ENCODE measurements at places on chromosomes 4 and X. TPM values are rescaled to one million over a fixed set of nuclear protein-coding genes. Genes with fewer than 3 reads are reported as not detected.

DNA sequence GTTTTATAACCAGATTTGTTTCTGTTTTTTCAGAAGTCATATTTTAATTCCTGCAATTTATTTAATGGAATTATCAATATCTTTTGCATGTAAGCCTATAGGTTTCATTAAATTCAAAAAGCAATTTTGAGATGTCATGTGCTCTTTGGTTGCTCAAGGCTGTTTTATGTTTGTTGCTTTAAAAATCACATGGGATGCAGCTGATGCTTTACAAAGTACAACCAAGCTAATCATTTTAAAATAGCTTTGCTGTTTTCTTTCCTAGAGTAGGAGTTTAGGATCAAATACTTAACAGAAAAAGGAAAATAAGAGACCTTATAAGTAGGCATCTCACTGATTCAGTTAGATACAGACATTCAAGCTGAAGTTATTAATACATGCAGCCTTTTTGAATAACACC is 11.3 kb downstream of the CPEB2 start:
- no peaks in the 10 kb centered on the region for H3K36me3 ChIP-seq
- no peaks in the 10 kb centered on the region for H3K4me1 ChIP-seq
- no peak overlapping the region for H3K27ac ChIP-seq
- no peaks in the 10 kb centered on the region for H3K27me3 ChIP-seq
- DNase-seq, result no peak

DNA sequence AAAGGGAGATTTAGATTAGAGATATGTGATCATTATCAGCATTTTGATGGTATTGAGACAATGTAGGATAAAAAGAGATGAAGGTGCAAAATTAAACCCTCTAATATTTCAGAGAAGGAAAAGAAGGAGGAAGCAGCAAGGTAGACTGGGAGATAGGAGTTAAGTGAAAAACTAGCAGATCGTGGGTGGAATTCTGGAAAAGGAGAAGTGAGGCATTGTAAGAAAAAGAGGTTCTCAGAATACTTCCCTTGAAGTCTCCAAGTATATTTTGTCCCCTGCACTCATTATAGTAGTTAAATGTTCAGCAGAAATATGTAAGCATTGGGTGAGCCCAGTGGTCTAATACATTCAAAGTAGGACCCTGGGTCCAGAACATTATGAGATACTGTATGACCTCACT is 30.3 kb downstream of the COPS4 start:
- no peaks in the 10 kb centered on the region for H3K27me3 ChIP-seq
- peaks cover 34% of the 10 kb centered on the region for H3K36me3 ChIP-seq
- H3K4me1 ChIP-seq, result no peaks in the 10 kb centered on the region
- DNase-seq, result no peak

DNA sequence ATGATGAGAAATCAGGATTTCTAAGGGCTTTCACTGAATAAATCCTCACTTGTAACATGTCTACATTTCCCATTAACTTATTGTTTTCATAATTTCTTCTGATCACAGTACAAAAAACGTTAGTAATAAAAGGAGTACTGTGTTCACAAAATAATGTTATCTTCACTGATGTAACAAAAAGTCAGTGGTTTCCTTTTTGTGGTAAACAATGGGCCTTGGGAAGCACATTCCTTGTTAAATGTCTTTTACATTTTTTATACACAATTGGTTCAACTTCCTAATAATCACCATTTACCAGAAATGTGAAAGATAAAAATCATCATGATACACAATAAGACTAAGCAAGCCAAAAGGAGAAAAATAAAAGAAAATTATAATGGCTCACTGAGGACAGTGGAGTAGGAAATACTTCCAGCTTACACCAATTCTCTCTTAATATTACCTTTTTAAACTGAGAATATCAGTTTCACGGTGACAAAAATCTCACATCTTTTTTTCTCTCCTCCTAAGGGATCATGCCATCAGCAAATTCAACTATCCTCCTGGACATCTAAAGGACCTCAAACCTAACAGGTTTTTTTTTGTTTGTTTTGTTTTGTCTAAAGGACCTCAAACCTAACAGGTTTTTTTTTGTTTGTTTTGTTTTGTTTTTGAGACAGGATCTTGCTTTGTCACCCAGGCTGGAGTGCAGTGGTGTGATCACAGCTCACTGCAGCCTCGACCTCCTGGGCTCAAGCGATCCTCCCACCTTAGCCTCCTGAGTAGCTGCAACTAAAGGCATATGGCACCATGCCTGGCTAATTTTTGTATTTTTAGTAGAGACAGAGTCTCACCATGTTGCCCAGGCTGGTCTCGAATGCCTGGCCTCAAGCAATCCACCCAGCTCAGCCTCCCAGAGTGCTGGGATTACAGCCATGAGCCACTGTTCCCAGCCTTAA is 57.3 kb downstream of the FRYL start:
- H3K4me1 ChIP-seq, result peaks cover 67% of the 10 kb centered on the region
- peaks cover 5% of the 10 kb centered on the region for H3K36me3 ChIP-seq
- peak overlapping the region; percentile 0 for H3K27ac ChIP-seq
- no peak for DNase-seq
- H3K27me3 ChIP-seq, result no peaks in the 10 kb centered on the region
- no peak overlapping the region for H3K4me3 ChIP-seq

DNA sequence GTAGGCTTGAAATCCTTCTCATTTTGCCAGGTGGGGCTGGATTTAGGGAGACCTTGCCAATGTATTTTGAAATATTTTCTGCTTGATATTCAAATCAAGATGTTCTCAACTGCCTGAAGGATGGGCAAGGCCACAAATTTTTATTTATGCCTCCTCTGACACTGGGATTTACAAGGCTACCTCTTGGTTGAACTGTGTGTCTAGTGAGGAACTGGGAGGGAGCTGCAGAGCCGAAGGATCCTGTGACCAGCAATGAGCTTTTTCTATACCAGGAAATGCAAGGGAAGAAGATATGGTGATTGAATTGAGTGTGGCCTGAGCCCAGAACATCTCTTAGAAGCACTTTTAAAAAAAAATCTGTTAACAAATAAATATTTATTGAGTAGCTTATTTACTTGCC is 14.9 kb downstream of the VSIG1 start:
- H3K4me3 ChIP-seq, result no peak overlapping the region
- no peak for DNase-seq
- peaks cover 29% of the 10 kb centered on the region for H3K27me3 ChIP-seq

DNA sequence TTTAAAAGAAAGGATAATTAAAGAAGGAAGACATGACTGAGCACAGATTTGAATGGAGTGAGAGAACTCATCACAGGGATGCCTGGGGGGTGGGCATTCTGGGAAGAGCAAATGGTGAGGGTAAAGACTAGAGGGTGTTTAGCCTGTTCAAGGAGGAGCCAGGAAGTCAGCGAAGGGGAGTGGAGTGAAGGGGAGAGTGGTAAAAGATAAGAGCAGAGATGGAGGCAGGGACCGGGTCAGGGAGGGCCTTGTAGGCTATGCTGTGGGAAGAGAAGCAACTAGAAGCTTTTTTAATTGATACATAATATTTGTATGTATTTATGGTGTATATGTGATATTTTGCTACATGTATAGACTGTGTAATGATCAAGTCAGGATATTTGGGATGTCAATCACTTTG is 2.2 kb upstream of the VGLL1 start:
- H3K27me3 ChIP-seq, result no peaks in the 10 kb centered on the region
- H3K27ac ChIP-seq, result no peak overlapping the region
- no peaks in the 10 kb centered on the region for H3K36me3 ChIP-seq

DNA sequence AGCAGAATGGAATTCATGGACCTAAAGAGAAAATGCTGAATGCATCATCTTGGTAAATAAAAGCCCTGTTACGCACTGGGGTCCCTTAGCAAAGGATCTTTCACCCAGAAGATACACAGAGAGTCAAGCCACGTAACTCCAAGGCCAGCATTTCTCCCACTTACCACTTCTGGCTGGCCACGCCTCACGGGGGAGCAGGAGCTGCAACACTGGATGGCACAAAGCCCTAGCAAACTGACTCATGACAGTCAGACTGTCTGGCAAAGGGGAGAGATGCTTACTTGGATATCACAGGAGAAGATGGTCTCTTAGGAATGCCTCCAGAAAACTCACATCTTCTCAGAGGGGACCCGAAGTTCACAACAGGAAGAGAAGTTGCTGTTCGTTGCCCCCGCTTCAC is 51.4 kb upstream of the BCLAF3 start:
- no peaks in the 10 kb centered on the region for H3K36me3 ChIP-seq
- no peak overlapping the region for H3K27ac ChIP-seq
- DNase-seq, result no peak
- no peak overlapping the region for H3K4me3 ChIP-seq

GRCh38 chrX:49256268-49256995 is 8.1 kb downstream of the FOXP3 start:
- no peaks in the 10 kb centered on the region for H3K36me3 ChIP-seq
- no peak overlapping the region for H3K4me3 ChIP-seq
- no peak overlapping the region for H3K27ac ChIP-seq
- H3K4me1 ChIP-seq, result no peaks in the 10 kb centered on the region
- no peak for DNase-seq

GRCh38 chr4:113358784-113359183 is 309.3 kb downstream of the ANK2 start:
- no peak overlapping the region for H3K4me3 ChIP-seq
- H3K4me1 ChIP-seq, result peaks cover 25% of the 10 kb centered on the region
- no peak for DNase-seq
- H3K36me3 ChIP-seq, result peaks cover 13% of the 10 kb centered on the region
- H3K27me3 ChIP-seq, result peaks cover 36% of the 10 kb centered on the region

DNA sequence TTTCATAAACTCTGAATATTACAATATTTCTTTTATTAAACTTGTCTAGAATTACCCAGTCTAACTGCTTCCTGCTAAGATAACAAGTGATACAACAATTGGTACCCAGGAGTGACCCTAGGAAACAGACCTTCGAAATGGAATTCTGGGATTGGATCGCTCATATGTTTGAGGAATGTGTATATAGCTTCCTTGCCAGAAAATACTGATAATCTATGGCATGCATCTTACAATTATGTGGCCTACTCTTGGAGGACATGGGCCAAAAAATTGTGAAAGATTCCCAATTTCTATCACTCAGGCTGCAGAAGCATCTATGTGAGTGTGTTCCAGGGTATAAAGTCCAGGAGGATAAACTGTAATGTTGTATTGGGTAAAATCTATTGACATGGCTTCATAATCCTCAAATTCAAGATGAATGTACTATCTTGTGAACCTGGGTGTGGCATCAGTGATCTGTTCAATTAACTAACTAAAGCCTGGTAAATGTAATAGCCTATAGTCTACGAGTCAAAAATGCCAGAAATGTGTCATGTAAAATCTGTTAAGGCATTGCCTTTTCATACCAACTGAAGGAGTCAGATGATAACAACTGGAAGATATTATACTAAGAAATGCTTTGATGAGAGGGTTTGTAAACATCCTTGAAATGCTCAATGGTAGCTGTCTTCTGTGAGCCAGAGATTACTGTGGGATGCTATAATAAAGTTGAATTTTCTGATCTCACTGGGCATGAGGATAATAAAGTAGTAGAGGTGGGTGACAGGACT is 1499.3 kb downstream of the PCDH7 start:
- H3K4me3 ChIP-seq, result no peak overlapping the region
- DNase-seq, result no peak
- H3K36me3 ChIP-seq, result no peaks in the 10 kb centered on the region
- H3K27ac ChIP-seq, result no peak overlapping the region
- no peaks in the 10 kb centered on the region for H3K27me3 ChIP-seq
- no peaks in the 10 kb centered on the region for H3K4me1 ChIP-seq

GRCh38 chrX:55451626-55451989 is 319 bp upstream of the MAGEH1 start:
- peak overlapping the region; percentile 94 for H3K4me3 ChIP-seq
- H3K36me3 ChIP-seq, result no peaks in the 10 kb centered on the region
- H3K4me1 ChIP-seq, result peaks cover 8% of the 10 kb centered on the region
- H3K27me3 ChIP-seq, result no peaks in the 10 kb centered on the region

- H3K36me3 ChIP-seq, result peaks cover 15% of the 10 kb centered on the region
- no peak overlapping the region for H3K4me3 ChIP-seq
- H3K27me3 ChIP-seq, result peaks cover 30% of the 10 kb centered on the region
- H3K27ac ChIP-seq, result no peak overlapping the region
- no peak for DNase-seq
These were observed 1.1 kb downstream of the SLIT2 start for GRCh38 chr4:20252656-20253282.

DNA sequence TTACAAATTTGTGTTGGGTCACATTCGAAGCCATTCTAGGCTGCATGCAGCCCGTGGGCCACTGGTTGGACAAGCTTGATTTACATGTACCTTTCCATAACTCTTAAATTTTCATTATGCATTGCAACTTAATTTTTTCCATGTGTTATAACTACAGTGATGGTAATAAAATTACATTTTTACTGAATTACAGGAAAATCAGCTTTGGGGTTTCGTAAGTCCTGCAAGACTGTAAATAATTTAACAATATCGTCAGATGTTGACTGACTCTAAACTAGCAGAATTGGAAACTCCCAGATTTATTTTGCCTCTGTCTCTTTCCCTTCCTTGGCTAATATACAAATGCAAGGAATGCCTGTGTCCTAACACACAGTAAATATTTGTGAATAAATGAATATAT is 88.0 kb upstream of the RAPGEF2 start:
- no peak for DNase-seq
- H3K27ac ChIP-seq, result no peak overlapping the region
- no peak overlapping the region for H3K4me3 ChIP-seq
- no peaks in the 10 kb centered on the region for H3K4me1 ChIP-seq
- no peaks in the 10 kb centered on the region for H3K36me3 ChIP-seq

DNA sequence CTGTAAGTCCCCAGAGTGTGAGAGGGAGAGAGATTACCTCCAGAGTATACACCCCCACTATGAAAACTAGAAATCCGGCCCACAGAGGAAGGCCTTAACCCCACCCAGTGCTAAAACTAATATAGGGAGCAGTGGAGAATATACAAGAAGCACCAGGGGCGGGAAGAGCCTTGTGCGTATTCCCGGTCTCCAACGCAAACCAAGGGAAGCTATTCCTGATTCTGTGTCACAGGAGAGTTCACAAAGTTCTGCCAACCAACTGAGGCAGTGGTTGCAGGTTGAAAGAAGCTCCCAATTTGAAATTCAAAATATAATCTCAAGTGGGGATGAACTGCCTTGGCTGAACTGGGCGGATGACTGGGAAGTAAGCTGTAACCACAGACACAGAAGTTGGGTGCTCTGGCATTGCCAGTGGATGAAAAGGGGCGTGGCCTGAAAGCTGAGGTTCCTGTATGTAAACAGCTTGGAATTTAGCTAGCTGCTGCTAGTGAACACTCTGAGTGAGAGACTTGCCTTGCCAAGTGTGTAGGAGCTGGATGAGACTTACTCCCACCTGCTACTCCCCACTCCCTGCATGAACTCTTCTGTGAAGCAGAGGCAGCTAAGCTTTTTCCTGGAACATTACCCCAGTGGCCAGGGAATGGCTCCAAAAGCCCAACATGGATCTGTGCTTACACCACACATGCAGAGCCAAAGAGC is 32.7 kb downstream of the ELF2 start:
- peaks cover 35% of the 10 kb centered on the region for H3K4me1 ChIP-seq
- no peaks in the 10 kb centered on the region for H3K27me3 ChIP-seq
- no peak overlapping the region for H3K27ac ChIP-seq
- peaks cover 5% of the 10 kb centered on the region for H3K36me3 ChIP-seq
- no peak overlapping the region for H3K4me3 ChIP-seq

GRCh38 chrX:103776546-103776945 is at the start of gene PLP1:
PLP1 (plus strand) TSS chrX:103776840; CDS start chrX:103776996, 156 bp downstream.
- no peaks in the 10 kb centered on the region for H3K4me1 ChIP-seq
- no peak within 1 kb of the TSS for H3K4me3 ChIP-seq
- peaks cover 10% of the 10 kb centered on the region for H3K27me3 ChIP-seq
- no peak within 1 kb of the TSS for H3K27ac ChIP-seq
- no peak for DNase-seq

- no peak for DNase-seq
- H3K27ac ChIP-seq, result no peak overlapping the region
- H3K36me3 ChIP-seq, result no peaks in the 10 kb centered on the region
- peaks cover 13% of the 10 kb centered on the region for H3K27me3 ChIP-seq
These were observed 39.4 kb downstream of the NALF2 start for GRCh38 chrX:69543572-69543971.

DLG3 gene
- total RNA-seq, result 9.5 TPM

ELOVL6 gene
- total RNA-seq, result 20.2 TPM

PALLD gene
- total RNA-seq, result 11.0 TPM

KIT gene
- 0.78 TPM for total RNA-seq

TEC gene
- total RNA-seq, result 2.0 TPM

SLIT2 gene
- not detected for total RNA-seq
